ENCODE measurements at places on chromosomes 3 and 15.

DNA sequence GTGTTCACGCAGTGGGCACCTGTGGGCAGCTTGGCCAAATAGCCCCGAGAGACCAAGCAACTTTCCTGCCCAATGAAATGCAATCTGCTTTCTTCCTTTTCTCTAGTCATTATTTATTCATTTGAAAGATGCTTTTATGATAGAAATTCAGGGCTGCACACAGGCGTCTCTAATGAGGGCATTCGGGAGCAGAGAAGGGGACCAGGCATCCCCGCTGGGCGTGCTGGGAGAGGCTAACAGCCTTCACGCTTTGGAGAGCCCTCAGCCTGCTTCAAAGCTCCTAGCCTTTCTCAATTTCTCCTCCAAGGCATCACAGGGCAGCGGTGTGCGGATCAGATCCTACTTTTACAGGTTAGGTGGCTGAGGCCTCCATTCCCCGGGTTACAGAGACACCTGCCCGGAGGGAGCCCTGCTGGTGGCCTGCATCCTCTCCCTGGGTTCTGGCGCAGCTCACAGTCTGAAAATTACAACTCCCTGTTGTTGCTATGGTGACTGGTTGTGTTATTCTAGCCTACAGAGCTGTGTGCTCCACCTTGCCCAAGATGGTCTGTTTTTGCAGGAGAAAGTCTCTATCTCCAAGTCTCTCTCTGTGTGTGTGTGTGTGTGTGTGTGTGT lies 21.8 kb upstream of the KLF13 start:
- peaks cover 37% of the 10 kb centered on the region for H3K4me1 ChIP-seq
- no peaks in the 10 kb centered on the region for H3K36me3 ChIP-seq
- no peak overlapping the region for H3K4me3 ChIP-seq
- H3K27ac ChIP-seq: no peak overlapping the region
- H3K27me3 ChIP-seq: no peaks in the 10 kb centered on the region
- DNase-seq: no peak

GRCh38 chr3:69867941-69868505 lies 128.8 kb downstream of the MITF start:
- H3K4me3 ChIP-seq: peak overlapping the region; percentile 4
- no peaks in the 10 kb centered on the region for H3K27me3 ChIP-seq
- peak overlapping the region; percentile 61 for H3K27ac ChIP-seq
- H3K36me3 ChIP-seq: no peaks in the 10 kb centered on the region
- DNase-seq: no peak

- no peaks in the 10 kb centered on the region for H3K36me3 ChIP-seq
- no peak for DNase-seq
- H3K4me1 ChIP-seq: peaks cover 10% of the 10 kb centered on the region
- no peak overlapping the region for H3K4me3 ChIP-seq
- peak overlapping the region; percentile 74 for H3K27ac ChIP-seq
These were observed 85.1 kb downstream of the LPP start for GRCh38 chr3:188239035-188239434.

GRCh38 chr15:49154359-49154758 lies 1.0 kb downstream of the COPS2 start:
- H3K27me3 ChIP-seq: no peaks in the 10 kb centered on the region
- peaks cover 73% of the 10 kb centered on the region for H3K4me1 ChIP-seq
- no peak overlapping the region for H3K27ac ChIP-seq
- peak overlapping the region; percentile 99 for H3K4me3 ChIP-seq
- DNase-seq: no peak
- no peaks in the 10 kb centered on the region for H3K36me3 ChIP-seq

GRCh38 chr15:27218426-27218825 lies 247.4 kb downstream of the GABRG3 start:
- no peak overlapping the region for H3K4me3 ChIP-seq
- no peaks in the 10 kb centered on the region for H3K36me3 ChIP-seq
- no peak overlapping the region for H3K27ac ChIP-seq
- H3K27me3 ChIP-seq: no peaks in the 10 kb centered on the region

DNA sequence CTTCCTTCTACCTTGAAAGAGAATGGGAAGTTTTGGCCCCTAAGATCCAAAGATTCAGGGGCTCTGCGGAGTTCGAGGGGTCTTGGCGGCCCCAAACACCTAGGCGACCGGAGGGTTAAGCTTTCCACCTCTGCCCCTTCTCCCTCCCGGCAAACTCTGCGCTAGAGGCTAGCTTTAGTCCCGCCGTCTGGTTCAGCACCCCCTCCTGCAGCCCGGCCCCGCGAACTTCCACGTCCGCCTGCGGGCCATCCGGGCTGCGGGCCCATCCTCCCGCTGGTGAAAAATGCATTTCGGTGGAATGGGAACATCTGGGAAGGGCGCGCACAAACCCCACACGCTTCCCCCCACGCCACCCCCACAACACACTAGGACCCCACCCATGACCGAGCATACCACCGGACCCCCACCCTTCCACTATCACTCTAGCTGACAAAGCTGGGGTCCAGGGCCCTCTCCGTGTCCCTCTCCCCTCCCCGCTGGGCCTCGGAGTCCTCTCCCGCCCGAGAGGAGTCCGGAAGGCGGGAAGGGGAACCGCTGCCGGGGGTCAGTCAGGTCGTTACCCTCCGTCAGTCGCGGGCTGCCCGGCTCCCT lies 1.0 kb downstream of the SHOX2 start:
- DNase-seq: no peak
- H3K36me3 ChIP-seq: no peaks in the 10 kb centered on the region
- peaks cover 42% of the 10 kb centered on the region for H3K4me1 ChIP-seq
- H3K4me3 ChIP-seq: peak overlapping the region; percentile 48

DNA sequence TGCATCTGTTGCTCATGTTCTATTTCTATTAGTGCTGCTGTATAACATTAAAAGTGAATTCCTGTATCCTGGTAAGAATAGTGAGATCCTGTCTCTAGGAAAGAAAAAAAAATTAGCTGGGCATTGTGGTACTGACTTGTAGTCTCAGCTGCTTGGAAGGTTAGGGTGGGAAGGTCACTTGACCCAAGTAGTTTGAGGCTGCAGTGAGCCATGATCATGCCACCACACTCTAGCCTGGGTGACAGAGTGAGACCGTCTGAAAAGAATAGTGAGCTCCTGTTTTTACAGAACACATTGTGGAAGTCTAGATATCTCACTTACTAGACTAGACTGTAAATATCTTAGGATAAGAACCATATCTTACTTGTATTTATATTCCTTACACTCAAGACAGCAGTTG lies 4.6 kb downstream of the ATP11B start:
- DNase-seq: no peak
- H3K4me3 ChIP-seq: no peak overlapping the region
- H3K4me1 ChIP-seq: peaks cover 66% of the 10 kb centered on the region
- no peak overlapping the region for H3K27ac ChIP-seq

DNA sequence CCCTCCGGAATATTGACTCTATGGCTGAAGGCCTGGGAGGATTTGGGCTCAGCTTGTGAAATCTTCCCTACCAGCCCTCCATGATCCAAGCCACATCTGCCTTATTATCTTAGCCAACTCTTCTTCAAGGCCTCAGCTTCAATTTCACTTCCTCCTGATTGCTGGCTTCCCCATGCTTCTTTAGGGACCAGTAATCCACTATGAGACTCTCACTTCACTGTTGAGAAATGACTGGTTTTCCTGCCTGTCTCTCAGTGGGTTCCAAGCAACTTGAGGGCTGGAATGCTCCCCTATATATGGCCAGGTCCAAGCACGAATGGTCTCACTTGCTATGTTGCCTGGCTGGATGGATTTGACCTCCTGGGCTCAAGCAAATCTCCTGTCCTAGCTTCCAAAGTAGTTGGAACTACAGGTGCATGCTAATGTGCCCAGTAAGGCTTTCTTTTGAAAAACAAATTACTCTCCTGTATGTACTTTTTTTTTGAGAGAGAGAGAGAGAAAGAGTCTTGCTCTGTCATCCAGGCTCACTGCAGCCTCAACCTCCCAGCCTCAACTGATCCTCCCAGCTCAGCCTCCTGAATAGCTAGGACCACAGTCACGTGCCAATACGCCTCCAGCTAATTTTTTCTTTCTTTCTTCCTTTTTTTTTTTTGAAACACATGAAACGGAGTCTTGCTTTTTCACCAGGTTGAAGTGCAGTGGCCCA lies 7.9 kb upstream of the PIK3CB start:
- no peak overlapping the region for H3K27ac ChIP-seq
- H3K27me3 ChIP-seq: no peaks in the 10 kb centered on the region
- H3K36me3 ChIP-seq: no peaks in the 10 kb centered on the region
- no peak overlapping the region for H3K4me3 ChIP-seq

DNA sequence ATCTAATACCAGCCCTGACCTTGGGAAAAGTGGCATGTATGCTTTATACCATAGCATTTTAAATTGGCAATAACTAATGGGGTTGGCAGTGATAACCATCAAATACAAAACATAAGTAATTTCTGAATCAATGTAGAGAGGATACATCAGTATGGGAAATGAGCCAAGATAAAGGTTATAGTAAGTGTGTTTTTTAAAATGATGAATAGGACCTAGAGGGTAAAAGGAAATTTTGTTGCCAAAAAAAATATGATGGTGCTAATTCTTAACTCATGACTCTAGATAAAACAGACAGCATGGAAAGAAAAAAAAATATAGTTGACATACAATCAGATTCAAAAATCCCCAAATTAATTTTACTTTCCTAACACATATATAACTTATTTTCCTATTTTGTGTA lies 75.4 kb upstream of the ROBO1 start:
- H3K4me3 ChIP-seq: no peak overlapping the region
- H3K27ac ChIP-seq: no peak overlapping the region
- no peaks in the 10 kb centered on the region for H3K36me3 ChIP-seq
- no peak for DNase-seq
- no peaks in the 10 kb centered on the region for H3K4me1 ChIP-seq
- H3K27me3 ChIP-seq: no peaks in the 10 kb centered on the region

GRCh38 chr3:17278006-17278405 lies 393.3 kb downstream of the PLCL2 start:
- no peaks in the 10 kb centered on the region for H3K27me3 ChIP-seq
- no peak for DNase-seq
- H3K36me3 ChIP-seq: peaks cover 3% of the 10 kb centered on the region
- H3K4me1 ChIP-seq: no peaks in the 10 kb centered on the region
- H3K4me3 ChIP-seq: no peak overlapping the region

DNA sequence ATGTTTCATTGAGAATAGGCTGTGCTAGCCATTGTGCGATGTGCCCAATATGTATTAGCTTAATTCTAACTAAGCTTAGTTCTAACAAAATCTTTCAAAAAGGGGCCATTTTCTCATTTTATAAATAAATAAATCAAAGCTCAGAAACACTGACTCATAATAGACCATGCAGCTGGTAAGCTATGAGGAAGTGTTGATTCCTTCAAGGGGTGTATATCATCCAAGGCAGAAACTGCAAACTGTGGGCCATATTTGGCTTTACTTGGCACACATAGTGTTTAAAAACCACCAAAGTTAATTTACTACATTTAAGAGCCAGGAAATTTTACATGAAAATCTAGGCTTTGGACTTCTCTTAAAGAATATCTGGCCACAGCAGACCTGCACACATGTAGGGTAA lies 136.5 kb downstream of the ZNF621 start:
- H3K27ac ChIP-seq: no peak overlapping the region
- H3K4me1 ChIP-seq: no peaks in the 10 kb centered on the region
- H3K4me3 ChIP-seq: no peak overlapping the region

GRCh38 chr3:14467814-14468620 lies 65.6 kb downstream of the SLC6A6 start:
- DNase-seq: peak; percentile 78
- no peak overlapping the region for H3K27ac ChIP-seq
- no peak overlapping the region for H3K4me3 ChIP-seq

DNA sequence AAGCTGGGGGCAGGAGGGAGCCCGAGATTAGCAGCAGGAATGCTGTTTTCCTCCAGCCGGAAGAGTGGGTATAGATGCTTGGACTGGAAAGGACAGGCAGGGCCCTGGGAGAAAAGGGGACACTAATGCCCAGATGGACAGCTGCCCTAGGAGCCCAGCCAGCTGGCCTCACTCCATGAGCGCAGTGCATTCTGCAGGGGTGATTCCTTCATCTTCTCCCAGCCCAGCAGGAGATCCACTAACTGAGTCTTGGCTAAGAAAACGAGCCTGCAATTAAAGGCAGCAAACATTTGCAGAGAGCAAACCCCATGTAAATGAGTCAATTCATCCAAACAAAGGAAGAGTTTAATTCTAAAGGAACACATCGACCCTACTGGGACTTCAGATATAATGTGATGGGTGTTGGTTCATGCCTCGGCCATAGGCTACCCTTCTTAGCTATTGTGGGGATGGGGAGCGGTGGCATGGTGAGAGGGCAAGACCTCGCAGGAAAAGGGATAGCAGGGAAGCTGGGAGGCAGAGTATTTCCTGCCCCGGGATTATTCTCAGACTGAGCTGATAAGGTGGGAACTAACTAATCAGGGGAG lies 13.3 kb upstream of the MINAR1 start:
- no peaks in the 10 kb centered on the region for H3K4me1 ChIP-seq
- H3K27me3 ChIP-seq: no peaks in the 10 kb centered on the region
- H3K36me3 ChIP-seq: no peaks in the 10 kb centered on the region
- no peak overlapping the region for H3K27ac ChIP-seq
- no peak overlapping the region for H3K4me3 ChIP-seq

DNA sequence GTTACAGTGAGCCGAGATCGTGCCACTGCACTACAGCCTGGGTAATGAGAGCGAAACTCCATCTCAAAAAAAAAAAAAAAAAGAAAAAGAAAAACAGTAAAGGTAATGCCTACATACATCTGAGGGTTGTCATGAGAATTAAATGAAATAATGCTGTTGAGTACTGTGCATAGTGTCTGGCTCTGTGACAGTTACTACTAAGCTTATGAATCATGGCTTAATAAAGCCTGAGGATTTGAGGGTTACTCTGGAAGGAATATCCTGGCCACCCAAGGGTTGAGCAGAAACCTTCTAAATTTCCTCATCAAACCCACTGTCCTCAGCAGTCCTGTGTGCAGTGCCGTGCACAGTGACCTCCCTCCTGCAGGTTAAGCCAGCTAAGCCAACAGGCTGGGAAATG lies 26.8 kb upstream of the ELP6 start:
- DNase-seq: no peak
- no peaks in the 10 kb centered on the region for H3K36me3 ChIP-seq
- no peaks in the 10 kb centered on the region for H3K4me1 ChIP-seq
- no peak overlapping the region for H3K4me3 ChIP-seq
- H3K27me3 ChIP-seq: no peaks in the 10 kb centered on the region

- no peak for DNase-seq
- peaks cover 36% of the 10 kb centered on the region for H3K4me1 ChIP-seq
- peak overlapping the region; percentile 42 for H3K27ac ChIP-seq
- H3K4me3 ChIP-seq: no peak overlapping the region
These were observed 252.2 kb upstream of the TBL1XR1 start for GRCh38 chr3:177449360-177450006.

- H3K36me3 ChIP-seq: no peaks in the 10 kb centered on the region
- no peak overlapping the region for H3K4me3 ChIP-seq
- peaks cover 3% of the 10 kb centered on the region for H3K4me1 ChIP-seq
- H3K27me3 ChIP-seq: no peaks in the 10 kb centered on the region
- DNase-seq: no peak
These were observed 28.1 kb upstream of the INSYN1 start for GRCh38 chr15:73781038-73781925.

- H3K4me1 ChIP-seq: peaks cover 8% of the 10 kb centered on the region
- DNase-seq: no peak
- no peaks in the 10 kb centered on the region for H3K27me3 ChIP-seq
- peaks cover 32% of the 10 kb centered on the region for H3K36me3 ChIP-seq
These were observed 110.5 kb downstream of the PGPEP1L start for GRCh38 chr15:98896802-98897732.

Measured in stomach (tissue), 19 donors.